T-helper 17 cell (primary cell): ENCODE measurements at places on chromosomes 3 and 15. TPM values are rescaled to one million over a fixed set of nuclear protein-coding genes. Genes with fewer than 3 reads are reported as not detected.
A peak's percentile ranks its signal among the peaks of the same experiment; 100 is the strongest.

DNA sequence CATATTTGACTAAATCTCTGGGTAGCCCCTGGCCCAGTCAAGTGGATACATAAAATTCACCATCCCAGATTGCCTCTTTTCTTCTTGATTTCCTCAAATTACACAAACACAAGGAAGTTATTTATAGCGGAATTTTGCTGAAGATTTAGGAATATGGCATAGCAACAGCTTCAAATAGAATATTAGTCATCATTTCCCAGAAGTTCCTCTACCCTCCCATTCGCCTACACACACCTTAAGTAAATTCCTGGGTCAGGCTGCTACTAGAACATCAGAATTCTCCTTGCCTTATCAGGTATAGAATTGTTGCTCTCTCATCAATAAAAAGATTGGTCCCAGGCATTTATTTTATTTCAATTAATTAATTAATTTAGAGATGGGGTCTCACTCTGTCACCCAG is 31.6 kb downstream of the MESD start:
- peaks cover 19% of the 10 kb centered on the region for H3K4me1 ChIP-seq
- no peaks in the 10 kb centered on the region for H3K27me3 ChIP-seq
- no peak for DNase-seq
- H3K36me3 ChIP-seq, result peaks cover 10% of the 10 kb centered on the region
- no peak overlapping the region for H3K27ac ChIP-seq

GRCh38 chr3:74129056-74129455 is 485.4 kb downstream of the CNTN3 start:
- DNase-seq, result no peak
- H3K4me1 ChIP-seq, result no peaks in the 10 kb centered on the region
- no peaks in the 10 kb centered on the region for H3K36me3 ChIP-seq
- no peaks in the 10 kb centered on the region for H3K27me3 ChIP-seq
- no peak overlapping the region for H3K27ac ChIP-seq

DNA sequence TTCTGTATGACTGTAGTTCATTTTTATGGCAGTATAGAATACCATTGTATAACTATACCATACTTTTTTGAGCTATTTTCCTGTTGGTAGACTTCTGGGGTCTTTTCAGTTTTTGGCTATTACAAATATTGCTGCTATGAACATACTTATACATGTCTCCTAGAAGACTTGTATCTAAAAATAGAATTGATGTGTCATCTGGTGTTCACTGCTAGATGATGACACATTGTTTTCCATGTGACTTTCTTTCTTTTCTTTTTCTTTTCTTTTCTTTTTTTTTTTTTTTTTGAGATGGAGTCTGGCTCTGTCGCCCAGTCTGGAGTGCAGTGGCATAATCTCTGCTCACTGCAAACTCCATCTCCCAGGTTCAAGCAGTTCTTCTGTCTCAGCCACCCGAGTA is 69.8 kb downstream of the SH3GL3 start:
- peaks cover 2% of the 10 kb centered on the region for H3K36me3 ChIP-seq
- DNase-seq, result no peak
- H3K27ac ChIP-seq, result no peak overlapping the region
- no peak overlapping the region for H3K4me3 ChIP-seq

DNA sequence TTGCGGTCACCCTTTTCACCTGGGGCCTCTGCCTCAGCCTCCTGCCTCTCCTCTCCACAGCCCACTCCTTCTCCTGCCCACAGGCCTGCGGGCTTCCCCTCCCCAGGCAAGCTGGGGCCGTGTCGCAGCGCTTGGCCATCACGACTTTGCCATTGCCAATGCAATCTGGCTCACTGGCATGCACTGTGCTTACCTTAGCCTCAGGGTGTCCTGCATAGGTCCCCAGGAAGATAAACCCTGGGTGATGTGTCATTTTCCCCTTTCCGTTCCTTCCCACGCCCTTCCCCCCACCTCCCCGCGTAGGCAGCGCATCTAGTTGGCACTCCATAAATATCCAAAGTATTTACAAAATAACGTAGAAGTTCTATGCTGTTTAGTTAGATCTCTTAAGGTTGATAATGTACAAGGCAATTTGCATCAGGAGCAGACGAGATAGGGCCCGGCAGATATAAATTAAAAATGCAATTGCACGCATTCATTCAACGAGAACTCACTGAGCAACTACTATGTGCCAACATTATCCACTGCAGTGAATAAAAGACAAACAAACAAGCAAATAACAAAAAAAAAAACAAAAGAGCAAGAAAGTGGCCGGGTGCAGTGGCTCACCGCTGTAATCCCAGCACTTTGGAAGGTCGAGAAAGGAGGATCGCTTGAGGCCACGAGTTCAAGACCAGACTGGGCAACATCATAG is 973 bp upstream of the COPG1 start:
- DNase-seq, result no peak
- no peaks in the 10 kb centered on the region for H3K36me3 ChIP-seq

DNA sequence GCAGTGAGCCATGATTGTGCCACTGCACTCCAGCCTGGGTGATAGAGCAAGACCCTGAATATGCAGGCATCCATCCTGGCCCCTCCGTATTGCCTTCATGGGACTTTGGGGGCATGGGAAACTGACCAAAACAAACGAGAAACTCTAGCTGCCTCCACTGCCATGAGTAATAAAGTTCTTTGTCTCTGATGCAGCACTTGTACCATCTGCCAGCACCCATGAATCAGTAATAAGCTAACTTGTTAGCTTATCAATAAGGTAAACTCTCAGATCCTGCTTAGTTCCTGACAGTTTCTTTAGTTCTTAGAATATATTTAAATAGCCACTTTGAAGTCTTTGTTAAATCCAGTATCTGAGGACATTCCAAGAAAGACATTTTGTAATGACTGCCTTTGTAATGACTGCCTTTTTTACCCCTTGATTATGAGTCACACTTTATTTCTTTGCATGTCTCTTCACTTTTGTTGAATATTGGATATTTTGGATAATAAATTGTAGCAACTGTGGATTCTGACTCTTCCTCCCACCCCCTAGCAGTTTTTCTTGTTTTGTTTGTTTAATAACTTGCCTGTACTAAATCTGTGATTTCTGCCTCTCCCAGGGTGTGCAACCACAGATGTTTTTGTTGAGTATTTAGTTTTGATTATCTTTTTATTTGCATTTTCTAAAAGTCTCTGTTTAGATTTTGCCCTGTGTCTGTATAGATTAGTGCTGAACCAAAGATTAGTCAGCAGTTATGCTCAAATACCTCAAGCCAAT is 136.9 kb downstream of the HCN4 start:
- peaks cover 7% of the 10 kb centered on the region for H3K36me3 ChIP-seq
- peak overlapping the region; percentile 81 for H3K27ac ChIP-seq
- peaks cover 7% of the 10 kb centered on the region for H3K4me1 ChIP-seq

GRCh38 chr15:64635499-64636495 is 139.6 kb downstream of the RBPMS2 start:
- peak overlapping the region; percentile 94 for H3K27ac ChIP-seq
- peaks cover 58% of the 10 kb centered on the region for H3K4me1 ChIP-seq
- H3K4me3 ChIP-seq, result peak overlapping the region; percentile 87
- H3K27me3 ChIP-seq, result no peaks in the 10 kb centered on the region
- H3K36me3 ChIP-seq, result peaks cover 2% of the 10 kb centered on the region

- H3K4me3 ChIP-seq, result no peak overlapping the region
- H3K27ac ChIP-seq, result no peak overlapping the region
- no peak for DNase-seq
- H3K36me3 ChIP-seq, result no peaks in the 10 kb centered on the region
- H3K27me3 ChIP-seq, result no peaks in the 10 kb centered on the region
- H3K4me1 ChIP-seq, result no peaks in the 10 kb centered on the region
Observed at GRCh38 chr3:55521064-55521737, 34.1 kb upstream of the WNT5A start.

DNA sequence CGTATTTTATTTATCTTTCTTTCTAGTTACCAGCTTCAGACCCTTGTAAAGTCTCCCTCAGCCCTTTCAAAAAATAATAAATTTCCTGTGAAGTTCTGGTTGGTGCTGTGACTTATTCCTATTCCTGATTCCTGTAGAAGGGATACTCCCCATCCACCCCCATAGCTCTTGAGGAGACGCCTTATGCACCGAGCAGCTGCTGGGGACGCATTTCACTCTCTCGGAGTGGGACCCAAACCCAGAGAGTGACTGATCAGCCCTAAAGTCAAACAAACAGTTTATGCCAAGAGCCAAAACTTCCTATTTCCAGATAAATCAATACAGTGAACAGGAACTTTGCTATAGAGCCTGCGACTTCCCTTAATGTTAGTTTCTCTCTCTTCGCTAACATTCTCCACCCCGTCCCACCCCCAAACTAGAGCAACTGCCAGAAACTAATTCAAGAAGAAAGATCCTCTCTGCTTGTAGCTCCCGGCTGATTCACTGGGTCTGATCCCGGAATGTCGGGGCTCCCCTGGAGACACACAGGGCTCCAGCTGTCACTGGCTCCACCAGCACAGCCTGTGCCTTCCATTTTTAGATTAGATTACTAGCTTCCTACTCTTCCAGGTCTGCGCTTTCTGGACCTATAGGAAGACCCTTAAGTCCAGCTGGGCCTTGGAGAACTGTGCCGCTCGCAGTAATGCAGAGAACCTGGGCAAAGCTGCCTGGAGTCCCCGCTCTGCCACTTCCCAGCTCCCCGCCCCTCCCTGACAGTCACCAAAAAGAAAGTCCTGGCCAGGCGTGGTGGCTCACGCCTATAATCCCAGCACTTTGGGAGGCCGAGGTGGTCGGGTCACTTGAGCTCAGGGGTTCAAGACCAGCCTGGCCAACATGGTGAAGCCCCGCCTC is 45.2 kb downstream of the KLHL25 start:
- H3K27me3 ChIP-seq, result no peaks in the 10 kb centered on the region
- H3K36me3 ChIP-seq, result no peaks in the 10 kb centered on the region
- peak overlapping the region; percentile 81 for H3K27ac ChIP-seq
- DNase-seq, result no peak
- H3K4me1 ChIP-seq, result peaks cover 24% of the 10 kb centered on the region

GRCh38 chr3:45137656-45138181 is 8.5 kb downstream of the CDCP1 start:
- no peak for DNase-seq
- H3K27me3 ChIP-seq, result peaks cover 32% of the 10 kb centered on the region
- no peak overlapping the region for H3K4me3 ChIP-seq
- no peaks in the 10 kb centered on the region for H3K36me3 ChIP-seq
- H3K27ac ChIP-seq, result no peak overlapping the region

ROPN1 gene
- not detected for total RNA-seq

AP3B2 gene
- total RNA-seq, result 0.10 TPM

CIP2A gene
- total RNA-seq, result 6.8 TPM
